Activated T-helper 17 cell treated with anti-CD3 and anti-CD28 coated beads, Interleukin-2, amount 50 U/mL, for 72 hours (primary cell): ENCODE measurements at places on chromosomes 1 and 21. TPM values are rescaled to one million over a fixed set of nuclear protein-coding genes. Genes with fewer than 3 reads are reported as not detected.
A peak's percentile ranks its signal among the peaks of the same experiment; 100 is the strongest.

ANXA9 gene
- total RNA-seq: 0.30 TPM

FNDC5 gene
- not detected for total RNA-seq

PGLYRP3 gene
- not detected for total RNA-seq

RPS27 gene
- 1,746 TPM for total RNA-seq

RAB7B gene
- not detected for total RNA-seq

C8A gene
- total RNA-seq: not detected

AADACL3 gene
- not detected for total RNA-seq

- peak; percentile 34 for ATAC-seq
These were observed 31.7 kb upstream of the KHDRBS1 start for GRCh38 chr1:31981972-31982371.

- no peak for ATAC-seq
These were observed 33.1 kb downstream of the ZMYND12 start for GRCh38 chr1:42422737-42423136.

GRCh38 chr1:111184663-111185062, 15.8 kb downstream of the DENND2D start:
- no peak for ATAC-seq

DNA sequence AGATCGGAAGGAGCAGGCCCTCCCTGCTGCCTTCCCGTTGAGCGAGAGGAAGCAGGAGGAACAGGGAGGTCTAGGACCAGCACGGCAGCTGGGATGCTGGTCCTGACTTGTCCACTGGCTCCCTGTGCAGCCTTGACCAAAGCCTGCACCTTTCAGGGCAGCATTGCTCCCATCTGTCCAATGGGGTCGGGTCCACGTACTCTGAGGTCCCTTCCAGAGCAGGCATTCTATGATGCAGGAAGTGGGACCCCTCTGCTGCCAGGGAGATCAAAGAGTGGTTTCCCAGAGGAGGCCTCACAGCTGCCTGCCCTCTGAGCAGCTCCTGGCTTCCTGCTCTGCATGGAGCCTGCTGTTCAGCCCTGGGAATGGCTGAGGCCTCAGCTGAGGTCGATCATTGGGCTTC, 21.7 kb upstream of the ZNF362 start:
- no peak for ATAC-seq

- peak; percentile 72 for ATAC-seq
These were observed 108.9 kb downstream of the CAPN8 start for GRCh38 chr1:223556414-223557129.

DNA sequence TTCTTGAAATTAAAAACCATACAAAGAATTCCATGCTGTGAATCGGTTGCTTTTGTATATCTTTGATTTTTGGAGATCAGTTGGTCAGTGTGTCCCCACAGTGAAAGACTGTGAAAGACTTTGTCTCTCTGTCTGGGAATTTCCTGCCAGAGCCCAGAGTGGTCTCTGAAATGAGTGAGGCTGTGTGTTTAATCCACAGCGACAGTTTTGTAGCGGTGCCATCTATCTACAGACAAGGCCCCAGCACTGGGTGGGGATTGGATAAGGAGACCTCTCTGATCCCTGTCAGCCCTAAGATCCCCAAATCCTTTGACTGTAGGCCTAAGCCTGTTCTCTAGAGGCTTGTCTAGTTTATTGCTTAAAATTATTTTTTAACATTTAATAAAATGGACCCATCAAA, 10.3 kb downstream of the GPR25 start:
- ATAC-seq: no peak

- no peak for ATAC-seq
These were observed 173.6 kb upstream of the KCTD3 start for GRCh38 chr1:215393476-215393875.

- no peak for ATAC-seq
These were observed 437.2 kb upstream of the PRMT6 start for GRCh38 chr1:106619080-106619826.
